Fibroblast of skin of left quadriceps (primary cell): ENCODE measurements at places on chromosomes 16 and 17.

GRCh38 chr17:74777901-74778515 lies 1.9 kb upstream of the NAT9 start:
- DNase-seq: no peak

DNA sequence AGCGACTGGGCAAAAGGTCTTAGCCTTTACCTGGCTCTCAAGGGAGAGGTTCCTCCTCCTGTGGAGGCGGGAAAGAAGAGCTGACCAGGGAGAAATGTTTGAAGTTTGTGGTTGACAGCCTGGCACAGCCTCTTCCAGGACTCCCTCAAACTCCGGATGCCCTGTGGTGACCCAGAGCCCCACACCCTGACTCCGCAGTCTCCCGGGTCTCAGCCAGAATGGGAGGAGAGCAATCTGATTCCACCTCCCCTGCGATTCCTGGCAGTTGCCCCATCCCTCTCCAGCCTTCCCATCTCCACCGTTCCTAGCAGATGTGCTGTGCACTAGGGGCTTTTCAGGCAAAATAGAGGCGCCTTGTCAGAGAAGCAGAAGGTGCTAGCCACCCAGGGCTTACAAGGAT lies 5.5 kb upstream of the DNAI2 start:
- no peak for DNase-seq

- DNase-seq: no peak
Measured at GRCh38 chr17:8243827-8244226, 4.0 kb downstream of the CTC1 start.

- DNase-seq: no peak
Measured at GRCh38 chr17:44067545-44067940, 1.1 kb upstream of the LSM12 start.

DNA sequence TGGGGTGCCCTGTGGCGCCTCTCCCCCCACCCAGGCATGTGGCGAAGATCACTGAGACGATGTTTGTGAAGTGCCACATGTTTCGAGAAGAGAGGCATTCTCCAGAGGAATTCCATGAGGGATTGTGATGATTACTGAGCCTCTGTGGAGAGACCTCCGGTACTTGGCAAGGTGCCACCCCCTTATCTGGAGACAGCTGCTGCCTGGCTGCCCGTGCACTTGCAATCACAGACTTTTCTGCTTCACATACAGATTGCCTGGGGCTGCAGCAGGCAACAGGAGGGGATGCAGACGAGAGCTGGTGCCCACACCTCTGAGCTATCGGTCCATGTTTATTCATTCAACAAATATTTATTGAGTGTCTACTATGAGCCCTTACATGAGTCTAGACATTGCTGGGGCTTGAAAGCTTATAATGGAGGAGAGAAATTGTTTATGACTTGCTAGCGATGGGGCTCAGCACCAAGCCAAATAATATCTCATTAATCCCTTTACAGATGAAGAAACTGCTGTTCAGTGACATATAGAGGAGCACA lies 317.2 kb upstream of the ZFHX3 start:
- no peak for DNase-seq

DNA sequence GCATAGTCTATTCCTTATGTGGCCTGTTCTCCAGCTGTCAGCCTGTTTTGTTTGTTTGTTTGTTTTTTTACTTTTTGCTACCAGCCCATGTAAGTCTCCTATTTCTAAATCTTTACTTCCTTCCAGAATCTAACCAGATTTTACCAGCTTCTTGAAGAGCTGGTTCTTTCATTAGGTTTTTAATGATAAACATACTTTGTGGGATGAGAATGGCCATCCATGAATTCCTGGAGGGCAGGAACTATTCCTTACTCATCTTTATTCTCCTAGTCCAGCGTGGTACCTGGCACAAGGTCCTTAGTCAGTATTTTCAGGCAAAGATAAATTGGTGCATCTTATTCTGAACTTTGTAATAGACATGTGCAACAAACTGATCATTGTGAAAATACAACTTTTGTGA lies 17.3 kb downstream of the RSPRY1 start:
- DNase-seq: no peak

- no peak for DNase-seq
Measured at GRCh38 chr17:39920218-39921210, 2.1 kb upstream of the GSDMB start.

DNA sequence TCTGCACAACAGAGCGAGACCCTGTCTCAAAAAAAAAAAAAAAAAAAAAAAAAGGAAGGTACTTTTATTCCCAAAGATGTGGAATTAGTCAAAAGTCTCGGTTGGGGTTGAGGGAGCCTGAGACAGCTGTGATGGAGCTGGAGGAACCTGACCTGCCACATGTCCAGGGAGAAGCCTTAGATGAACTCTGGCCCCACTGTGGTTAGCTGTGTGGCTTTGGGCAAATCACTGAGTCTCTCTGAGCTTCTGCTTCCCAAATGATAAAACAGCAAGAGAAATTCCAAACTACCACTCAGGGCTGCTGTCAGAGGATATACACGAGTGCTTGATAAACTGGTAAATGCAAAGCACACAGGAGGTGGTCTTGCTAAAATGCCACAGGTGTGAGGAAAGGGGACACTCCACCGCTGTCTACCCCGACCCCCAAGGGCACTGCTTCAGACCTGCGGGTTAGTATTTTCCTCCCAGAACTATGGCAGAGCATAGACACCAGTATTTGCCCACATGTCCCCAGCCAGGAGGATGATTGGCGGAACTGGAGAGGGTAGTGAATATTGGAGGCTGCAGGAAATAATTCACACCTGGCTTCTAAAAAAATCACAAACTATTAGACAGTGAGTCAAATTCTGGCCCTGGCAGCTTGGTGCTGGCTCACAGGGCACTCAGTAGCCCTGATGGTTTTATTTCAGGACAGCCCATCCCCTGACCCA lies 14.7 kb downstream of the DRC3 start:
- no peak for DNase-seq

DNA sequence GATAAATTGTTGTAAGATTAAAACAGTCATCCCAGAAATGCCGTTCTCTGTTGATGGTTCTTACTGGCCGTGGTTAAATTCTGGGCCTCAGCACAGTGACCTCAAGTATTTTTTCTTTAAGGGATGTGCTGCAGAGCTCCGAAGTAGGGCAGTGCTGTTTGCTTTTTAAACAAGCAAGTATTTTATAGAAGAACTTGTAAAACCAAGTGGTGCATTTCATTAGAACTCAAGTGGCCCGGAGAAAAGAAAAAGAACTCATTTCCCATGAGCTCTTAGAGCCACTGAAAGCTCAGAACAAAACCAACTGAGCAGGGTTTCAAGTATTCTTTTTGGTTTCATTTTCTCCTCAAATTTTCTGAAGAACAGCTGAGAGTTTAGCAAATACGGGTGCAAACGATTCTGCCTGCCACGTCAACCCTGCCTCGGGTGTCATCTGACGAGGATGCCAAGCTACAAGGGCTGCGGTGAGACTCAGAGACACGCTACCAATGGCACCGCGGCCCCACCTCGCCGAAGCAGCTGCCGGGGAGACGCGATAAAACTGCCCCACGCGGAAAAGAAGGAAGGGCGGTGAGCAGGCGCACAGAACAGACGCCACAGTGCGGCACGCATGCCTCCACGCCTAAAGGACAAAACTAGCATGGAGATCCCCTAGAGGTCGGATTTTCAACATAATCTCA lies 6.3 kb downstream of the LMF1 start:
- DNase-seq: no peak

DNA sequence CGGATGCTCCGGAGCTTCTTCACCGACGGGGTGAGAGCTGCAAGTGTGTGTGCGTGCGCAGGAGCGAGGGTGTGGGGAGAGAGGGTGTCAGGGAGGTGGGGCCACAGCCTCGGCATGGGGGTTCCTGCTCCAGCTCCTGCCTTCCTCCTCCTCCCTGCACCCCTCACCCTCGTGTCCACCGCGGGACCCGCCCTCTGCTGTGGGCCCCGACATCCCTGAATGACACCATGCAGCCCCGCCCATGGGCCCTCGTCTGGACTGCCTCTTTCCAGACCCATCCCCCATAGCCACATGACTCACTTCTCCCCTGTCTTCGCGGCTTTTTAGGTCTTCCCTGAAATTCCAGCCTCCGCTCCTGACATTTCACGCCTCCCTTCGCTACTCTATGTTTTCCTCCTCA lies 41.6 kb downstream of the ARHGAP23 start:
- peak; percentile 50 for DNase-seq

GRCh38 chr17:37388266-37388665 lies 12.5 kb downstream of the C17orf78 start:
- no peak for DNase-seq

- DNase-seq: no peak
Measured at GRCh38 chr17:32701871-32702270, 175.1 kb downstream of the MYO1D start.

DNA sequence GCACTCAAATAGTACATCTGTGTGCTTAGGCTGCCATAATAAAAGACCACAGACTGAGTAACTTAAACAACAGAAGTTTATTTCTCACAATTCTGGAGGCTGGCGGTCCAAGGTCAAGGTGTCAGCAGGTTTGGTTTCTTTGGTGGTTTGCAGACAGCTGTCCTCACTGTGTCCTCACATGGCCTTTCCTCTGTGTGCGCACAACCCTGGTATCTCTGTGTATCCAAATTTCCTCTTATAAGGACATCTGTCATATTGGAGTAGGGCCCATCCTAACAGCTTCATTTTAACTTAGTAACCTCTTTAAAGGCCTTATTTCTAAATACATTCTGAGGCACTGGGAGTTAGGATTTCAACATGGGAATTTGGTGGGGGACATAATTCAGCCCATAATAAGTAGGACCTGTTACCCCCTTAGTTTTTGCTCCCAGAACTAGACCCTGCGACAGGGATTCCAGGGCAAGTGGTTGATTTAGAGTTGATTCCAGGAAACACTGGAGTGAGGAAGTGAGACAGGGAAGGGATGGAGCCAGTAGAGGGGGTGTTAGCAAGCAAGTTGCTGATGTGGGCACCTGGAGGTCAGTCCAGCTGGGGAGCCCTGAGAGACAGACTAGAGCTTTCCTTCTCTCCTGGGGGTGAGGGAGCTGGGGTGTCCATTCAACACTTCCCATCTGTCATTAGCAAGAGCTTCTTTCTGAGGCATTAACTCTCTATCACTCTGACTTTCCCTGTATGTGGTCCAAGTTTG lies 10.9 kb upstream of the ALKBH5 start:
- no peak for DNase-seq

GRCh38 chr17:43840814-43841213 lies 6.2 kb upstream of the CD300LG start:
- DNase-seq: no peak

- DNase-seq: no peak
Measured at GRCh38 chr16:24507959-24508480, 31.3 kb upstream of the RBBP6 start.

DNA sequence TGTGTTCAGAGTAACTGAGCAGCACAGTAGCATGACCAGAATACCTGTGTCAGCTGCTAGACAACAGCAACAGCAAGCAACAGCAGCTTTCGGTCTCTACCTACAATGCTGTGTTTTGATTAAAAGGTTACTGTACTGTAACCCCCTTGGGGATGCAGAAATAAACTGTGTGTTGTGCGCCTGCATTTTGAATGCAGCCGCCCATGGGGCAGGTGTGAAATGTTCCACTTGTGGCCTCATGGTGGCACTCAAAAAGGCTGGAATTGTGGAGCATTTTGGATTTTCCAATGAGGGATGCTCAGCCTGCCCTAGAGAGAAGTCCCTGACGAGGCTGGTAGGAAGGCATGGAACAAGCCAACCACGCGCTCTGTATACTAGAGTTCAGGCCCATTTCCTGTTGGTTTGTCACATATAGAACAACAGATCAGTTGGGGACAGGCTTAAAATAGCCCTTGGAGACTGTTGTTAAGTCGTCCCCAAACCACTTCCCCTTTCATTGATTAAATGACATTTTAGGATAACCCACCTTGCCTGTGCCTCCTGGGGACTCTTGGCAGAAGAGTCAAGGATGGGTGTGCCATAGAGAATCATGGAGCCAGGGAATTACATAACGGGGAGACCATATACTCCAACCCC lies 27.1 kb downstream of the SCPEP1 start:
- DNase-seq: no peak

DNA sequence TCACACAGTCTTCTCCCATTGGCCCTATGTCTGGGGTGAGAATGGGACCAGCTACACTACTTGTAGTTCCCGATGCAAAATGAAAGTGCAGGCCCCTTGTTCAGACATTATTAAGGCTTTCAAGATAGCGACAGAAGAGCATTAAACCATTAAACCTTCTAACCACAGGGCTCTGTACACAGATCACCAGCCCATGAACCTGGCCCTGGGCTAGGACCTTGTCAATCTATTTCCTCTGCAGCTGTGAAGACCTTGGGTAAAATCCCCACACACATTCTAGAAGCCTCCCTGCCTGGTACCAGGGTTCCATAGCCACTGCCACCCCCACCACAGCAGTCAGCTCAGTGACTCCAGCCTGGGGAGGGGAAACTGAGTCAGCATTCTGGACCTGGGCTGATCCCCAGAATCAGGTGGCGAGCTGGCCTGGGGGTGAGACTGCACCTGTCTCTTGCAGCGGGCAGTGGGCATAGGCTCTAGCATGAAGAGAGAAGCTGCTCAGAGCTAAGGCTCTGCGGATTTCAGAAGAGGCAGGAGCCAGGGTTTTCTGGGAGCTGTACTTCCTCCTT lies 119.7 kb upstream of the LHX1 start:
- DNase-seq: no peak

DNA sequence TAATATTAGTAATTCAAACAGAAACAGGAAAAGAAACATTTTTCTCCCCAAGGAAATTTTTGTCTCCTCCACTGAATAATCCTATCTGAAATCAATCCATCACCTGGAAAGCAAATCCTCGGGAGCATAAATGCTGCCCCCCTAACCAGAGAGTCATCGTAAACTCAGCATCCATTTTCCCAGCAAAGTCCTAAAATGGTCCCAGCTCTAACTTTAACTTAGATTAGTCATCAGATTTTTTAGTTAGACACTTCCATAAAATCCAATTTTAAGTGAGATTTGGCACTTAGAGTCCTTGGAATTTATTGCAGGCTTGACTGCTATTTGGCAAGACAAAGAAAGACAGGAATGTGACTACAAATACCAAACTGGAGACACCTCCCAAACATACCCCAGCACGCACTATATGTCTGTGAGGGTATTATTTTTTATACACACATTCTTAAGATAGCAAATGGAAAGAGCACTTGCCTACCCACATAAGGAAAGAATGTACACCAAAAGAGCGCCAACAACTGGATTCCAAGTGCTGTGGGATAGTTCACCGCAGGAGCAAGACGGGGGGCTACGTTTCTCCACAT lies 15.4 kb downstream of the SCO1 start:
- peak; percentile 84 for DNase-seq

GRCh38 chr16:66872943-66873684 lies 7.2 kb upstream of the PDP2 start:
- DNase-seq: peak; percentile 98

DNA sequence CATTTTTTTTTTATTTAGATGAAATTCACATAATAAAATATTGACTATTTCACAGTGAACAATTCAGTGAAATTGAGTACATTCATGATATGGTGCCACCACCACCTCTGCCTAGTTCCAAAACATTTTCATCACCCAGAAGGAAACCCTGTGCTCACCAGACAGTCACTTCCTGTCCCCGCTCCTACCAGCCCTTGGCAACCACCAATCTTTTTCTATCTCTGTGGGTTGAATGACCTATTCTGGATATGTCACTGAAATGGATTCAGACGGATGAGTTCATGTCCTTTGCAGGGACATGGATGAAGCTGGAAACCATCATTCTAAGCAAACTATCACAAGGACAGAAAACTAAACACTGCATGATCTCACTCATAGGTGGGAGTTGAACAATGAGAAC lies 40.5 kb downstream of the ATP2C2 start:
- DNase-seq: no peak
